ENCODE measurements at places on chromosomes 5 and 9.

- DNase-seq, result no peak
Measured at GRCh38 chr5:67350618-67351201, 154.1 kb upstream of the CD180 start.

GRCh38 chr9:37345038-37345437, 77.5 kb upstream of the GRHPR start:
- no peak for DNase-seq

- no peak for DNase-seq
Measured at GRCh38 chr9:37889536-37889935, 14.4 kb downstream of the SLC25A51 start.

DNA sequence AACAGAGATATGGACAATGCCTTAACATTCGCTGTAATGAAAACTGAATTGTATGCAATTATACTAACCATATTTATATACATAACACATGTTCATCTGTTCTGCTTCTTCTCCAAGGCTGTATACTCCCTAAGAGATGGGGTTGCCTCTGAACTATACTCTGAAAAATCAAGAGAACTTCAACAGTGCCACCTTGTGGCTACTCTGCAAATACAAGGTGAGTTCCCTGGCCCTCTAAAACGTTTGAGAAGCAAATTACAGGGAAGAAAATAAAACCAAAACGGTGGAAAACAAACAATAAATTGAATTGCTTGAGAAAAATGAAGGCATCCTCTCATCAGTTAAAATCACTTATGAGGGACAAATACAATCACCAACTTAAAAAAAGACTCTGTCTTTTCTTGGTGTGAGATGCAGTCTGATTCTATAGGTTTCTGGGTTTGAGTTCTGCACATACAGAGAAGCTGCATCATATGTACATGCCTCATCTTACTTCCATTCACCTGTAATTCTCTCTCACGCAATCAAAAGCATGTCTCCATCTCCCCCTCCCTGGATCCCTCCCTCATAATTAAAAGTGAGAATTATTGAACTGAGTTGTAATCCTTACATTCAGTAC, 98.6 kb downstream of the FBXW11 start:
- DNase-seq, result peak; percentile 61

DNA sequence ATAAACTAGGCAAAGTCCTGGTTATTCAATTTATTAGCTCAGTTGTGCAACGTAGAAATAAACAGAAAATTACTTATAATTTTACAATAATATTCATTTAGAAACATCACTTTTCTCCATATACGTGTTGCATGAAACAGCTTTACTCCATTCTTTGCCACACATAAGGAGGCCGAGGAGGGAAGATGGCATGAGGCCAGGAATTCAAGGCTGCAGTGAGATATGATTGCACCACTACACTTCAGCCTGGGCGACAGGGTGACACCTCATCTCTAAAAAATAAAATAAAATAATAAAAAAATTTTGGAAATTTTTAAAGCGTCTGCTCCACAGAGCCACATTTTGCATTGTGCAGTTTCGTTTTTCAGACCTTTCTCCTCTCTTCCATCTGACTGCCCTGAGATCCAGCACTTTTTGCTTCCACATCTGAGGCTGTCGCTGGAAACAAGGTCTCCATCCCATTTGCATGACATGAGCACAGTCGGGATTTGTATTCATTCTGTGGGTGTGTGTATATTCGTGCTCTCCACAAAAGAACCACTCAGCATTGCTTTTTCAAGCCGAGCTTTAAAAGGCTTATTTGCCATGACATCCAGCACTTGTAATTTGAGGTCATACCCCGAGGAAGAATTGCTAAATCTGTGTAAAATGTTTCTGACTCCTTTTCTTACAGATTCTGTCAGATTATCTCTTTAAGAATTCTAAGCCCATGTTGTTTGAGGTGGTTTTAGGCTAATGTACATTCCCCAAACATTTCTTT, 98.6 kb upstream of the MSX2 start:
- DNase-seq, result no peak

Data from LHCN-M2 (cell line).